ENCODE measurements at places on chromosomes 5 and 9.

GRCh38 chr9:87531370-87532295 is 34.0 kb downstream of the DAPK1 start:
- DNase-seq: no peak

DNA sequence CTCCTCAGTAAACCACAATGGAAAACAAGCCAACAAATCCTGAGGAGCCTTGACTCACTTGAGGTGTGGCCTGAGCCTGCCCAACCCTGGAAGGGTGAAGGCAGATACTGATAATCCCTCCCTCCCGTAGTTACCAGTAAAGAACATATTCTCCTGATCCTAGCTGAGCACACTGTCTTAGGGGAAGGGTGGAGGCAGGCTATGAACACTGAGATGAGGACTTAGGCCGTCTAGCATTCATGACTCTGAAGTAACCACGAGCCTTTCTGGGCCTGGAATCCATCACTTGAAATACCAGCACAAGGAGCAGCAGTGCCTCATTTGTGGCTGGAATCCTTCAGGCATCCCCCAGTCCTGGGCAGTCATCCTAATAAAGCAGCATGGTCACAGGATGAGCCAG is 124.5 kb upstream of the PRLR start:
- DNase-seq: no peak

DNA sequence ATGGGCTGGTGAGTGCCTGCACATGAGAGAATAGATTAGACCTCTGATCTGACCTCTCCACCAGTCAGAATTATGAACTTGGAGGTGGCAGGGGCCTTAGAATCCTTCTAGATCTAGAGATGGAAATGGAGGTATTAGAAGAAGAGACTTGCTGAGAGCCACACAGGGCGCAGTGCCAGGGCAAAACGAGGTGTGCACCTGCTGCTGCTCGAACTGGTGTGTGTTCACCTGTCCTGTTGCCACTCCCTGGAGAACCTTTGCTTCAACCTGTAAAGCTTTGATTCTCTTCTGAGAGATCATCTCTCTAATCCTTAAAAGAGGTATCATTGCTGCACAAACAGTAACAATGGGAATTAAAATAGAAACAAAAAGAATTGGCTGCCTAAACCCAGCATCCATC is 24.9 kb downstream of the FRMPD1 start:
- DNase-seq: no peak

DNA sequence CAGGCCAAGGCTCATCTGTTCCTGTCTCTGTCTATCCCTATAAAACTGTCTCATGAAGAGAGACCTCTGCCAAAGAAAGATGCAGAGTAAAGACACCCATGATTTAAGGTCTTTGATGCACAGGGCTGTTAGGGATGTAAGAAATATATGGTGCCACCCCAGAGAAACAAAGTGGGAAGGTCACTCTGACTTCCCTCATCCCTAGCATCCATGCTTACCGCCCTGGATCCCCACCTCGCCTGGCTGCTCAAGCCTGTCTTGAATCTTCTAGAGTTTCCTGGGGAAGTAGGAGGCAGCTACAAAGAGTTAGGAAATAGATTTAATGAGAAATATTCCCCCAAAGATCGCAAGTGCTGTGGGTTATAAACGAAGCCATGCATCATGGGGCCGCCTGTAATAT is 349.2 kb downstream of the SLIT3 start:
- no peak for DNase-seq

DNA sequence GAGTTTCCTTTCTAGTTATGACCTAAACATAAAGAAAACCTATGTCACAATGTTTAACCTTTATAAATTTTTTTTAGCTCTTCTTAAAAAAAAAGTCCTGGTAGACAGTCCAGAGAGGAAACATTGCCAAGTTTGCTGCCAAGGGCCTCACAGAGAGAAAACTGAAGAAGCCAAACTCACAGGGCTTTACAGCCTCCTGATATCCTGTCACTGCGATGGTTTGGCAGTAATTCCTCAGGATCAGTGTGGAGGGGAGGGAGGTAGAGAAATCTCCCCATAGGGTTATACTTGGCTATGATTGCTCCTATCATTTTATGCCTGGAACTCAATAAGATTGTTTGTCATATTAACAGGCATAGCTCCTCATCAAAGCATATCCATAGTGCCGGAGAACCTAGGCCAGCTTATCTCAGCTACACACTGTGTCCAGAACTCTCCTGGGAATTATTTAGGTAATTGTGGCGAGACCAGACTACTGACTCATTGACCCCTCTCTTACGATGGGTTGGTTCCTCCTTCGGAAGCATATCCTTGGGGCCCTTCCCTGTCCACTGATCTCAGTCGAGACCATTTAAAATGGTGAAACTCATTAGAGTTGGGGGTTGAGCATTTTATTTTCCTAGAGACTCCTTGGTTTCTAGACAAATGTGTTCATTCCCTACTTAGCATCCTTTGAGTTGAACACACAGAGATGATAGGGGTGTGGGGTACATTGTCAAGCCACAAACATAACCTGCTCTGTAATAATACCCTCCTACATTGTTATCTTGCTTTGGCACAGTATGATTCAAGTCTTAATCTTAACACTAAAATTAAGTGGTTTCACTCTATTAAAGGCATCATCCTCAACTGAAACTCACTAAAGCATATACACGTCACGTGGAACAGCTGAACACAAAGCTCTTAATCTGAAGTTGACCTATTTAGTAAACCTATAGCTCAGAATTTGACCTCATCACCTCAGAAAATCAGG is 53.4 kb upstream of the TMC1 start:
- DNase-seq: no peak

- DNase-seq: no peak
Observed at GRCh38 chr9:133160742-133161546, 2.8 kb downstream of the GBGT1 start.

- DNase-seq: no peak
Observed at GRCh38 chr9:135363596-135363995, 116.0 kb upstream of the PPP1R26 start.

DNA sequence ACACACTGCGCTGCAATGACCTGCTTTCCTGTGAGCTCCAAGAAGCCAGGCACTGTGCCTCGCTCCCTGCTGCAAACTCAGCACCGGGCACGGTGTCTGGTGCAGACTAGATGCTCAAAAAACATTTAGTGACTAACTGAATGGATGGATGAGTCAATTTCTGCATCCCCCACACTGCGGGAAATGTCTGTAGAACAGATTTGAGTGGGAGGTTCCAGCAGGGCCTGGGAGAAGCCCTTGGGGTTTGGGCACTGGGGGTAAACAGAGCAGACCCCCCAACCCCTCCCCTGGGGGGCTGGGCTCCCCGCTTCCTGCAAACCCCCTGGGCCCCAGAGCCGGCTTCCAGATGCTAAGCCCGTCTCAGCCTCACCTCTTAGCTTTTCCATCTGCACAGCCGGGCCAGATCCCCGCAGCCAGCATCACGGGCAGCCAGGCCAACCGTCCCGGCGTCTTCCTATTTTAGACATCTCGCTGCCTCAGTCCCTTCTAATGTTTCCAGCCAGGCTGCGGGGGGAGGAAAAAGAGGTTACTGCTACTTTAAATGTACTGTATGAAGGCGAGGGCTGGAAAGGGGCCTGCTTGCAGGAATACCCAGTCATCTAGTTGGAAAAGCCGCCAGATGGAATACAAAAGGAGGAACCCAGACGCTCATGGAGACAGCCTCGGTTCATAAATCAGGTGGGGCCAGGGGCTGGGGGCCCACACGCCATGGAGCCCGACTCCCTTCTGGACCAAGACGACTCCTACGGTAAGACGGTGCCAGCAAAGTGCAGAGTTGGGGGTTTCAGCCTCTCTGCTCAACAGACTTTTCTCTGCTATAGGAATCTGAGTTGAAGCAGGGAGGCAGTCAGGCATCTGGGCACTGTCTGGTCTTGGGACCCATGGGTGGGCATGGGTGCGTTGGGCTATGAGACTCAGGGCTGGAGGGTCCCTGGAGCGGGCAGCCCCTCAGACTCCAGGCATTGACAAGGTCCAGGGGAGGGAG is 67.1 kb upstream of the GGTA1 start:
- DNase-seq: no peak

DNA sequence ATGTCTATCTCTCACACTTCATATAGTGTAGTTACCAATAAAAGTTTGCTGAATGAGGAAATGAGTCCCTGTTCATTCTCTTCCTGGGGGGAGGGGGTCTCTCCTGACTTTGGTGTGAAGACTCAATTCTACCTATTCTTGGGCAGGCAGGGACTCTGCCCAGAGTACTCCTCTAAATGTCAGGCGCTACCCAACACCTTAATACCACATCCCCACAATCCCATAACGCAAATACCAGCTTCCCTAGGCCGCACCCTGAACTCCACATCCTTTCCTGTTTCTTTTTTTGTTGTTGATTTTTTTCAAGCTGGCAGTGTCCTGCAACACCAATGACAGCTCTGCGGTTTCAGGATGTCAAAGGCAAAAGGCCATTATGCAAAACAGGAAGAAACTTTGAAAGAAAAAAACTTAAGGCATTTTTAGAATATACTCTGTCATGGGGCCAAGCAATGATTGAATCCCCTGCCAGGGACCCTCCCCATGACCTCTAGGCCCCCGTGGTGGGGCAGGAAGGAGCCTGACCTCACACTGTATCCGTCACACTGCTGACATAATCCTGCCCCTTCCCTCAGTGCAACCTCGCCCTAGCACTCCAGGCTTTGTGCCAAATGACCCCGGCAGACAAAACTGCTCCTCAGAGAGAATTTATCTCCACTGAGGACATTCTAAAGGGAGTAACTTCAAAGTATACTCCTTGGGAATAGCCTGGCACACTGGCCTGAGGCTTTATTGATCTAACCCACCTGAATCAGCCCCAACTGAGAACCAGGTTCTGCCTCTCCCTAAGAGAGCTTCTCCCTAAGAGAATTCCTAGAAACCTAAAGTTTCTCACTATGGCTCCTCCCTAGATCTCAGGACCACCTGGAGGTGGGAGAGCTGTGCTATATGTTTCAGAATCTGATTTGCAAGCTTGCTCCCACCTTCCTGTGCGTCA is 8.0 kb downstream of the B4GALT1 start:
- no peak for DNase-seq

DNA sequence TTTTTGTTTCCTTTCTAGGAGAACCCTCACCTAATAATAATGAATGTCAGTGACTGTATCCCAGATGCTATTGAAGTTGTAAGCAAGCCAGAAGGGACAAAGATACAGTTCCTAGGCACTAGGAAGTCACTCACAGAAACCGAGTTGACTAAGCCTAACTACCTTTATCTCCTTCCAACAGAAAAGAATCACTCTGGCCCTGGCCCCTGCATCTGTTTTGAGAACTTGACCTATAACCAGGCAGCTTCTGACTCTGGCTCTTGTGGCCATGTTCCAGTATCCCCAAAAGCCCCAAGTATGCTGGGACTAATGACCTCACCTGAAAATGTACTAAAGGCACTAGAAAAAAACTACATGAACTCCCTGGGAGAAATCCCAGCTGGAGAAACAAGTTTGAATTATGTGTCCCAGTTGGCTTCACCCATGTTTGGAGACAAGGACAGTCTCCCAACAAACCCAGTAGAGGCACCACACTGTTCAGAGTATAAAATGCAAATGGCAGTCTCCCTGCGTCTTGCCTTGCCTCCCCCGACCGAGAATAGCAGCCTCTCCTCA is 87.1 kb downstream of the OSMR start:
- no peak for DNase-seq

DNA sequence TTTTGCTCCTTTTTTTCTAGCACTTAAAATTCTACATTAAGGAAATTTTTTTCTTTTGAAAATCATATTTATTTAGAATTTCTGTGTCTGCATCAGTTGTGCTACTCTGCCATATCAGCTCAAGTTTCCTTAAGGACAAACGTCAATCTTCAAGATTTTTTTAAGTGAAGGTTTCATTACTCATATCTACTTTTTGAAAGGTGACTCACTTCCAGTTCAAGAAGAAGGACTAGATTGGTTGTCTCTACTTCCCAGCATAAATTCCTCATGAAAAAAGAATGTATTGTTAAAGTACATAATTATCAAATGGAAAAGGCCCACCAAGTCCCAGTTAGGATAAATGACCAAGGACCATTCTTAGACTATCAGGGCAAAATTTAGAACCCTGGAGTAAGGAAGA is 626.5 kb downstream of the DMRTA1 start:
- no peak for DNase-seq

GRCh38 chr9:122821278-122821943 is 7.0 kb downstream of the PDCL start:
- DNase-seq: no peak

DNA sequence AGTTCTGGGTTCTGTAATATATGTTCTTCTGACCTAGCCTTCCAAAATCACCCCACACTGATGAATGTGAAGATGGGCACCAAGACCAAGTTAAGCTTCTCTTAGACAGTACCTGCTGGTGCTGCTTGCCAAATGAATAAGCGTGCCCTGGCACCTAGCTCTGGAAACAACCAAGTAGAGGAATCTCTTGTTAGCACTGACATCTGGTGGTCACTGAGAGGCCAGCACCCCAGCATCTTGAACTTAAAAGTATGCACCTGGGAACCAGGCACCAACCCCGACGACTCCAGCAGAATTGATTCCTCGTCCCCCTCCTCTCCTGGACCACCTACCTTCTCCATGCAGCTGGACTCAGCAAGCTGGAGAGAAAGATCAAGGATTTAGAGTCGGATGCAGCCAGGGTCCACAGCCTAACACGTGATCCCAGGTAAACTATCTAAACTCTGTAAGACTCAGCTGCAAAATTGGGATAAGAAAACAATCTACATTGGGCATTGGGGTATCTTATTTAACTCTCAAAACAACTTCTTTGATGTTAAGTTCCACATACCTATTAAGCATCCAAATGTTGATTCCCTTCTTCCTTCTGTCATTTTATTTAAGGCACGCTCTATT is 89.8 kb downstream of the SLC1A3 start:
- DNase-seq: no peak

DNA sequence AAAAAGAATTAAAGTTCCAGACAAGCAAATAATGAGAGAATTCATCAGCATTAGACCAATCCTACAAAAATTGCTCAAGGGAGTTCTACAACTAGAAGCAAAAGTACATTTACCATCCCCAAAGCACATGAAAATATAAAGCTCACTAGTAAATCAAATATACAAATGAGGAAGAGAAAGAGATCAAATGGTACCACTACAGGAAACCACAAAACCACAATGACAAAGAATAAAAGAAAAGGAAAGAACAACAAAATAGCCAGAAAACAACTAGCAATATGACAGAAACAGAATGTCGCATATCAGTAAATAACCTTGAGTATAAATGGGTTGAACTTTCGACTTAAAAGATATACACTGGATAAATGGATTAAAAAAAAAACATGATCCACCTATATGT is 739.0 kb downstream of the DTWD2 start:
- DNase-seq: no peak

DNA sequence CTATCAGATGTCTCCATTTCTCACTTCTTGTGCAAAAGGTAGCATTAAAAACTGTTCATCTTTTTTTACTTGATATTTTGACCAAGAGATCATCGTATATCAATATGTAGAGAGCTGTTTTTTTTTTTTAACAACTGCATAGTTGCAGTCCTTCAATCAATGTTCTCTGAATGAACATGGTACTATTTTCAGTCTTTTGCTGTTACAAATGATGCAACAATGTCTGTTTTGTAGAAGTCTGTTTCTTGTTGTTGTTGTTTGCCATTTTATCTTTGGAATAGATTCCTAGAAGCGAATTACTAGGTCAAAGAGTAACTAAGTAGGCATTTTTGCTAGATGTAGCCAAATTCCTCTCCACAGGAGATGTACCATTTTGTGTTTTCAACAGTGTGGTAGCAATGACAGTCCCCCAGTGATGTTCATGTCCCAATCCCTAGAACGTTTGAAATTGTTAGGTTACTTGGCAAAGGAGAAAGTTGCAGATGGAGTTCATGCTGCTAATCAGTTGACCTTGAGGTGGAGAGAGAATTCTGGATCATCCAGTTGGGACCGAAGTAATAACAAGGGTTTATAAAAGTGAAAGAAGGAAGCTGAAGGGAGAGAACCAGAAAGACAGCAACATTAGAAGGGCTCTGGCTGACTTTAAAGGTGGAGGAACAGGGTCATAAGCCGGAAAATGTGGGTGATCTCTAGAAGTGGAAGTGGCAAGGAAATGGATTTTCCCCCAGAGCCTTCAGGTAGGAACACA is 6.3 kb downstream of the MTREX start:
- DNase-seq: no peak

Data from activated CD8-positive, alpha-beta memory T cell treated with anti-CD3 and anti-CD28 coated beads for 1 hour (primary cell).